ENCODE measurements at places on chromosomes 11 and 22.
A peak's percentile ranks its signal among the peaks of the same experiment; 100 is the strongest.

GRCh38 chr11:61026121-61027031 is 54.9 kb downstream of the CD6 start:
- DNase-seq, result no peak

- no peak for DNase-seq
These were observed 79.8 kb downstream of the GRIA4 start for GRCh38 chr11:105689631-105690030.

DNA sequence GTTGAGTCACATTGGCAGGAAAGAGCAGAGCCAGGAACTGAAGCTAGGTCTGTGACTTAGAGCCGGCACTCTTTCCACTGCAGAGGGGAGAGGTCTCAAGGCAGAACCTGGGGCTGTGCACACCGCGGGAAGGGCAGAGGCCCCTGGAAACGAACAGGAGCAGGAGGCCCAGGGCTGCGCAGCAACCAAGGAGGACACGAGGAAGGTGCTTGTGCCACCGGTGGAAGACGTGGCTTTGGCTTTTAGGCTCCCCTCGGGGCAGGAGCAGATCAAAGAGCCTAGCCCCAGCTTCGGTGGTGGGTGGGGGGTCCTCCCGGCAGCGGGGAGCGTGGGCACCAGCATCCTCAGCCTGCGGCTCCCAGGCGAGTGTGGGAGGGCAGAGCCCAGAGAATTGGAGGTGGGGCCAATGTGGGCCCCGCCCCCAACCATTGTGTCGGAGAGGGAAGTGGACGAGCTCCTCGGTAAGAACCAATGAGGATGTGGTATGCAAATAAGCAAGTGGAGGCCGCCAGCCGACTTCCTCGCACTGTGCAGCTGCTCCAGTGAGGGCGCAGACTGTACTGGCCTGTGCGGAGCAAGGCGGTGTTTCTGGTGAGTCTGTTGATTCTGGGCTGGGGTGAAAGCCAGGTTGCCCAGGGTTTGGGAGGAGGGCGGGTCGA is at the start of gene CCDC116:
CCDC116 (plus strand) TSS at position 524 of the 659 bp plus-strand sequence. CDS start 422 bp downstream, outside the sequence.
- DNase-seq, result peak; percentile 28

GRCh38 chr11:121914508-121915059 is 201.4 kb downstream of the BLID start:
- DNase-seq, result no peak

DNA sequence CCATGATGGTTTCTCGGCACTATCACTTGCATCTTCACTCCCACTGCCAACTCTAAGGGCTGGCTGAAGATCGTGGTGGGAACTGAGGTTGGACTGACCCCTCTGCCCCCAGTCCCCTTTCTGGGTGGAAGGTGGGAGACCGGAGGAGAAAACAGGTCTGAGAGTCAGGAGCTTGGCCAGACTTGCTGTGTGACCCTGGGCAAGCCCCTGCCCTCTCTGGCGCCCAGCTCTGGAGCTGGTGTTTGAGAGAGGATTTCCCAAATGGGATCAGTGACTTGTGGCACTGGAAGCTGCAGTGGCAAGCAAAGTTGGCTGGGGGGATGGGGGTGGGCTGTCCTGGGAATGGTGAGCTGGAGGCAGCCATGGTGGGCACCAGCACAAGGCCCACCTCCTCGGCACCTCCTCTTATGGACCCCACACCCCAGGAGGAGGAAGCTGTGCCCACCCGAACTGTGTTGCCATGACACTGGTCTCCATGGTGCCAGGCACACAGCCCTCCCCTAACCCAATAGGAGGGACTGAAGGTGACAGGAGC is 6.5 kb upstream of the PDE2A start:
- DNase-seq, result no peak

DNA sequence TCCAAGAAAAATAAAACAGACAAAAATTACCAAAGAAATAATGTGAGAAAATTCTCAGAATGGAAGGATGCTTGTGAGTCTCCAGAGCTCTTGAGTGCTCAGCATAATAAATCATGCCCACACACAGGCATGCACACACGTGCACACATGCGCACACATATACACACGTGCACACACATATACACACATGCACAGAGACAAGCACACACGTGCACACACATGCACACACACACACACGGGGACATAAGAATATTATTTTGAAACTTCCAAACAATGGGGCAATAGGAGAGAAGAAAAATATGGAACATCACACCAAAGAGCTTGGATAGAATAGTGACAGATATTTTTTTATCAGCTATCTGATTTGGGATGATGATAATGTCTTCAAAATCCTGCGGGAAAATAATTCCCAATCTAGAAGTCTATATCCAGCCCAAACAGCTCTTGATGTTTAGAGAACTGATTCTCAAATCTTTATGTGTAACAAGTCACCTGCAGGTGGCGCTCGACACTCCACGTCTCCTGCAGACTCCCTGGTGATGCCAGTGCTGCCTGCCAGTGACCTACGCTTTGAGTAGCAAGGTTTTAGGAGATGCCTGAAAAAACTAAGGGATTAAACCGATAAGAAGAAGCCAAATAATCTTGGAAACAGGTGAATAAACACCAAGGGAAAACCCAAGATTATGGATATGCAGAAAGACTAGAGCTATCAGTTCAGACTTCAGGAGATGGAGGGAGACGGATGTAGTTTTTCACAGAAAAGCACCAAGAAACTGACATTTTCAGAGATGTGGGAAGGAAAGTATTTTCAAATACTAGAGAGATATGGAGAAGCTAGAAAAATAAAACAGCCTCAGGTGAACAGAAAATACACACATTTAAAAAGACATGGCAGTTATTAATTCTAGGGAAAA is 743.6 kb downstream of the ETS1 start:
- DNase-seq, result peak; percentile 72
